ENCODE measurements at places on chromosomes 6 and 20. TPM values are rescaled to one million over a fixed set of nuclear protein-coding genes. Genes with fewer than 3 reads are reported as not detected.
A peak's percentile ranks its signal among the peaks of the same experiment; 100 is the strongest.

- DNase-seq: no peak
- H3K36me3 ChIP-seq: no peaks in the 10 kb centered on the region
- no peaks in the 10 kb centered on the region for H3K4me1 ChIP-seq
- H3K27me3 ChIP-seq: no peaks in the 10 kb centered on the region
- no peak overlapping the region for H3K4me3 ChIP-seq
These were observed 26.6 kb upstream of the NPBWR2 start for GRCh38 chr20:64133951-64134407.

- no peak for DNase-seq
- H3K4me3 ChIP-seq: no peak overlapping the region
- no peaks in the 10 kb centered on the region for H3K36me3 ChIP-seq
- H3K27me3 ChIP-seq: no peaks in the 10 kb centered on the region
- H3K4me1 ChIP-seq: no peaks in the 10 kb centered on the region
These were observed 85.8 kb downstream of the DZANK1 start for GRCh38 chr20:18380908-18381529.

DNA sequence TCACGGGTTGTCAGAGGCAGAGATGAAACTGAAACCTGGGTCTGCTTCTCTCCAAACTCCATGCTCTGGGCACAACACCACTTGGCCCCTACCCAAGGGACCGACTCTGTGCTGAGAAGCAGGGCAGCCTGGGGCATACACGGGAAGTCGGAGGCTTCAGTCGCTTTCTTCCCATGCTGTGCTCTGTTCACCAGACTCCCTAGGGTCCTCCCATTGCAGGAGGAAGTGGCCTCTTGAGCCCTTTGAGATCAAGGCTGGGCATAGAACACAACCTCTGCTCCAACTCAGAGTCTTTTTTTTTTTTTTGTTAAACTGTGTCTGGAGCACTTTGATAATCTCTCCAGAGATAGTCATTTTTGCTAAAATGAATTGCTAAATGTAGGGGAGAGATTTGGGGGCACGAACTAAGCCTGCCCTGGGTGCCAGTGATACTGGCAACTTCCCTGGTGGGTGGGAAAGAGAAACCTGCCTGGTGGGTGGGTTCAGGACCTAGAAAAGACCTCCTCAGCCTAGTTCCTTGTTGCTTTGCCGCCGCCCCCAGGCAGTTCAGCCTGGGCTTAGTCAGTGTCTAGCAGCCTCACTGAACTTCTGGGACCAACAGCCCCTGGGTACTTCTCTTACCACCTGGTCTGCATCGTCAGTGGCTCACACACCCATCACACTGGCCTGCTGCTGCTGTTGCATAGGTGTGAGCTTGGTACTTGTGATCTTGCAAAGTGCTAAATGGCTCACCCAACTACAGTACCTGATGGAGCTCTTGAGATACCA, 62.0 kb downstream of the PPP1R14C start:
- H3K27ac ChIP-seq: no peak overlapping the region
- DNase-seq: peak; percentile 65
- H3K4me3 ChIP-seq: no peak overlapping the region
- H3K4me1 ChIP-seq: peaks cover 27% of the 10 kb centered on the region
- H3K36me3 ChIP-seq: no peaks in the 10 kb centered on the region

DNA sequence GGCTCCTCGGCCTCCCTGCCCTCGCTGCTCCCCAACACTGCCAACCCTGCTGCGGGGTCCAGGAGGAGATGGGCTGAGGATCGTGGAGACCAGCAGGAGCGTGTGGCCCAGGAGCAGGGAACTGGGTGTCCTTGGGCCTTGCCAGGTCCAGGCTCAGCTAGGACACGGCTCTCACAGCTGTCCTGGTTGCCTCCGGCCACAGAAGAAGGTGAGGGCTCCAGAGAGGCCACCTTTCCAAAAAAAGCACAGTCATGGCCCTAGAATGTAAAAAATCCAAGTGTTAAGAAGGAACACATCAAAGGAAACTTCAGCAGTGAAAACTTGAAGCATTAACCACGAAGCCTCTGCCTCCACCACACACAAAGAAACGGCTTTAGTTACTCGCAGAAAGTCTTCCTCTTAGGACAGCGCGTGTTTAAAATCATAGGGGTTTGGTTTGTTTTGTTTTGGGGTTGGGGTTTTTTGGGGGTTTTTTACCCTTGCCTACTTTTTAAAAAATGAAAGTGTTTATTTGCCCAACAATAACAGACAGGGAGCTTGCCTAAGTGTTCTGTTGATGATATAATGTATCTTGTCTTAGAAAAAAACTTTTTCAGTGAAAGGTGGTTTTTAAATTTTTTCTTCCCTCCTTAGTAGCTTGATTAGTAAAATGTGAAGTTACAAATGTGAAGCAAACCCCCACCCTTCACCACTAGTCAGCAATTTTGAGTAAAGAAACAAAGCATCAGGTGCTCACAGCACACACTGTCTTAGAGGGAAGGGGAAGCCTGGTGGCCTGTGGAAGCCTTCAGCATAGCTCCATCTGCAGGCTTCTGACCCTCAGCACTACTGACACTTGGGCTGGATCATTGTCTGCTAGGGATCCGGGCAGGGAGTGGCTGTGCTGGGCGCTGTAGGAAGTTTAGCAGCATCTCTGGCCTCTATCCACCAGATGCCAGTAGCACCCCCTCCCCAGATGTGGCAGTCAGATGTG, 60.0 kb downstream of the PTPN1 start:
- H3K4me3 ChIP-seq: no peak overlapping the region
- peaks cover 33% of the 10 kb centered on the region for H3K4me1 ChIP-seq
- no peak overlapping the region for H3K27ac ChIP-seq
- no peak for DNase-seq
- no peaks in the 10 kb centered on the region for H3K27me3 ChIP-seq

MDC1 gene
- 10.6 TPM for total RNA-seq

GRCh38 chr20:52049001-52049731, 142.4 kb downstream of the ZFP64 start:
- DNase-seq: no peak
- H3K4me3 ChIP-seq: no peak overlapping the region
- no peaks in the 10 kb centered on the region for H3K4me1 ChIP-seq

- H3K36me3 ChIP-seq: peaks cover 84% of the 10 kb centered on the region
- H3K4me1 ChIP-seq: peaks cover 20% of the 10 kb centered on the region
These were observed 25.3 kb downstream of the PANK2 start for GRCh38 chr20:3914446-3914845.

MCHR2 gene
- total RNA-seq: not detected

DNA sequence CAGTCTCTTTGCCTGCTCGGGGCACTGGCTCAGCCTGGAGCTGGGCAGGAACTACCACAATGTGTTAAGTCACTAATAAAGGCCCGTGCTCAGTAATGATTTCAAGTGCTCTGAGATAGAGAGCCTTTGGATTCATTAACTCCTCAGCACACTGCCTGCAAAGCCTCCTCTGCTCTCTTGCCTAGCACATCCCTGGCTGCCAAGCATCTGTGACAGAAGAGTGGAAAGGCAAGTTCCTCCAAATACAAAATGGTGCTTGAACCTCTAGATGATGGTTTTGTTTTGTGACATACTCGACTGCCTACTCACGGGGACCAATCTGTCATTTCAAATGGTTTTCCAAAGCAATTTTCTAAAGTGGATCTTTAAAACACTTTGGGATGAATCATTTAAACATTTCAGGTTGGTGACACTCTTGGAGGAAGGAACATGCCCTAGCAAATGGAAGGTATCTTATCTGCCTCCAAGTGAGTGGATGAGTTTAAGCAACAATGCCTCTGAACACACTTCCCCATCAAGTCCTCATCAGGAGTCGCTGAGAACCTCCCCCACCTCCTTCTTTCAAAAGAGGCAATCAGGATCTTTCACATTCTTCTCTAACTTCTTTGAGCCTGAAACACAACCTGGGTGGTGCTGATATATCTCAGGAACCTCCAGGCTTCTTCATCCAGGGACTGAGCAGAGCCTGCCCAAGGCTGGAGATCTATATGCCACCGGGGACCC, 35.8 kb downstream of the METTL24 start:
- no peaks in the 10 kb centered on the region for H3K27me3 ChIP-seq
- no peak overlapping the region for H3K27ac ChIP-seq
- no peaks in the 10 kb centered on the region for H3K36me3 ChIP-seq
- DNase-seq: no peak

GRCh38 chr6:161437851-161438250, 164.0 kb upstream of the AGPAT4 start:
- H3K27ac ChIP-seq: no peak overlapping the region
- H3K36me3 ChIP-seq: no peaks in the 10 kb centered on the region
- DNase-seq: no peak
- no peaks in the 10 kb centered on the region for H3K27me3 ChIP-seq
- no peaks in the 10 kb centered on the region for H3K4me1 ChIP-seq

Measured in heart left ventricle (tissue), 16 donors.